ENCODE measurements at places on chromosomes 3 and 15. TPM values are rescaled to one million over a fixed set of nuclear protein-coding genes. Genes with fewer than 3 reads are reported as not detected.

The OTOL1 gene
- total RNA-seq = not detected

The SPATA12 gene
- not detected for total RNA-seq

The GOLGA8J gene
- total RNA-seq = not detected

DNA sequence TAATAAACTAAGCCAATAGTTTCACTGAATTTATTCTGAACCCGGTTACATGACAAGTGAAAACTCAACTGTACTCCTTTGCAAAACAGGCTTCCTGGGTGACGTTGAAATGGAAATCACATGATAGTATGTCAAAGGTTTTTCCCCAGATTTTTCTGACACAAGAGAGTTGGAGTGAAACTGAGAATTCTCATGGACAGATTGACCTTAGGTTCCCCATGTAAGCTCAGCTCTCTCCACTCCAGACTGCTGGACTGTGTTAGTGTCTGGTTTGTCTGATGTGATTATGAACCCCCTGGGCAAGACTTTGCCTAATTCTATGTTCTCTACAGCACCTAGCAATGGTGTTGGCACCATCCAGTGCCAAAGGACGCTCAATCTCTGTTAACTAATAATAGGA lies 219.7 kb upstream of the COL8A1 start:
- DNase-seq = no peak

DNA sequence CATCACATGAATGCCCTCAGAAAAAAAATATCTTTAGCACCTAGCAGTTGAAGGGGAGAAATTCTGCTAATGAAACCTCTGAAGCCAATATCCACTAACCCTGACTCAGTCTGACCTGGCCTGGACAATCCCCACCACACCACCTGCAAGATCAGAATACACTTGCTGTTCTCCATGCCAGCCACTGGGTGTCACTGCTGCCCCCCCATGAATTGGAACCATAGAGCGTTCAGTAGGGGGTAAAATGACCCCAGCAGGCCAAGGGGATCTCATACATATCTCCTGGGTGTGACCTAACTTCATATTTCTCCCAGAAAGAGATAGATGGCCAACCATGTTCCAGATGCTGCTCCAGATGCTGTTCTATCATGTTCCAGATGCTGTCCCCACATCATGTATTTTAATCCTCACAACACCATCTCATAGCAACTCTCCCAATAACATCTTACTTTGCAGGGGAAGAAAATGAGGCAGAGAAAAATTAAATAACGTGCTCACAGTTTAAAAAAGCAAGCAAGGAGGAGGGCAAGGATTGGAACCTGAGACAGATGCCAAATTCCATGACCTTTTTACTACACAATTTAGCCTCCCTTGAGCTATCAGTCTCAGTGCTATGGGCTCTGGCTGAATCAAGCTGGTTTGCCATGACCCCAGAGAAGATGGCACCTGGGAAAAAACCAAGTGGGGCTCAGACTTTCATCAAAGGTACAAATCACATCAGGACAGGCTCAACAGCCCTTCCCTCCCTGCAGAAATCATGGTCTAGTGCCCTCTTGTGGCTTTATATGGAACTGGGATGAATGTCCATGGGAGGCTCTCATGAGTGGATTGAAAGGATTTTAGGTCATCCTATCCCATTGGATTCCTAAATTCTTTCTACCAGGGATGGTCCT lies 12.4 kb downstream of the NTRK3 start:
- peak; percentile 15 for DNase-seq

- no peak for DNase-seq
These were observed 113.1 kb downstream of the ZNF621 start for GRCh38 chr3:40637906-40638305.

GRCh38 chr3:154349223-154349622 lies 24.9 kb upstream of the DHX36 start:
- DNase-seq = no peak

GRCh38 chr3:173703771-173704170 lies 306.2 kb downstream of the NLGN1 start:
- DNase-seq = no peak
